ENCODE measurements at places on chromosomes 2 and 18. TPM values are rescaled to one million over a fixed set of nuclear protein-coding genes. Genes with fewer than 3 reads are reported as not detected.

The GCKR gene
- not detected for total RNA-seq

The CIB4 gene
- total RNA-seq, result not detected

The DNAJC5G gene
- total RNA-seq, result not detected

The EPB41L3 gene
- total RNA-seq, result 0.09 TPM

GRCh38 chr2:61645911-61646310 is 107.8 kb upstream of the XPO1 start:
- peak; percentile 48 for ATAC-seq

GRCh38 chr2:102140377-102140776 is 2.2 kb upstream of the IL1R1 start:
- ATAC-seq, result no peak

GRCh38 chr18:9898792-9899549 is 13.2 kb downstream of the TXNDC2 start:
- ATAC-seq, result peak; percentile 92

- no peak for ATAC-seq
Observed at GRCh38 chr2:37568565-37568964, 102.9 kb downstream of the CDC42EP3 start.

GRCh38 chr2:37590119-37590571 is 81.3 kb downstream of the CDC42EP3 start:
- ATAC-seq, result no peak

- ATAC-seq, result no peak
Observed at GRCh38 chr2:138536740-138537139, 35.2 kb downstream of the SPOPL start.

GRCh38 chr2:169205176-169205575 is 135.8 kb downstream of the DHRS9 start:
- ATAC-seq, result no peak

- no peak for ATAC-seq
Observed at GRCh38 chr18:79542876-79543750, 136.5 kb upstream of the CTDP1 start.

DNA sequence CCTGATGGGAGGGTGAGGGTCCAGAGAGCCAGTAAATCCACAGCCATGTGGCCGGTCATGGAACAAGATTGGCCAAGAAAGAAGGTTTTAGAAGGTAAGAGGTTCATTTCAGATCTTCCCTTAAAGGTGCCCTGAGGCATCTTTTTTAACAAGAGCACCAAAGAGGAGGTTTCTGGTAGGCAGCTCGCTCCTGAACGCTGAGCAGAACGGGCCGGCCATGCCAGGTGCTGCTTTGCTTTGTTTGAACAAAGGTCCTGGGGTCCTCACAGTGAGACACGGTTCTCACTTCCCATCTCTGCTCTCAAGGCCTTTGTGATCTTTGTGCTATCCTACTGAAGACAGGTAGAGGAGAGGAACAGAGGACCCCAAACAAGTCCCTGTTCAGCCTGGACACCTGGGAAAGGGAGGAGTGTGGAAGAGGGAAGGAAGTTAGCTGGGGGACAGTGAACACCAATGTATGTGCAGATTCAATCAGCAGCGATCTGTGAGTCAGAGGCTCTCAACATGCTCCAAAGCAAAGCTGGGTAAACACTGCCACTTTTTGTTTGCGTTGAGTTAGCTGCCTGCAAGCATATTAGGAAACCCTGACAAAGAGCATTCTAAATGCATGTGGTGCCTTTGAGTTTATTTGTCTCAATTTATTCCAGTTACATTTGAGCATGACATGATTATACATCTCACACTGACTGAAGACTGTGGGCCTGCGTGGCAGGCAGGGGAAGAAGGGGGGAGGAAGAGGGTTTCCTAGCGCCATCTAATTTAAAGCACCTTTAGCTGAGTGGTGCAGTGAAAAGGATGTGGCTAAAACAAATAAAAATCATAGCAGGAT is 102.4 kb downstream of the ASB1 start:
- no peak for ATAC-seq

DNA sequence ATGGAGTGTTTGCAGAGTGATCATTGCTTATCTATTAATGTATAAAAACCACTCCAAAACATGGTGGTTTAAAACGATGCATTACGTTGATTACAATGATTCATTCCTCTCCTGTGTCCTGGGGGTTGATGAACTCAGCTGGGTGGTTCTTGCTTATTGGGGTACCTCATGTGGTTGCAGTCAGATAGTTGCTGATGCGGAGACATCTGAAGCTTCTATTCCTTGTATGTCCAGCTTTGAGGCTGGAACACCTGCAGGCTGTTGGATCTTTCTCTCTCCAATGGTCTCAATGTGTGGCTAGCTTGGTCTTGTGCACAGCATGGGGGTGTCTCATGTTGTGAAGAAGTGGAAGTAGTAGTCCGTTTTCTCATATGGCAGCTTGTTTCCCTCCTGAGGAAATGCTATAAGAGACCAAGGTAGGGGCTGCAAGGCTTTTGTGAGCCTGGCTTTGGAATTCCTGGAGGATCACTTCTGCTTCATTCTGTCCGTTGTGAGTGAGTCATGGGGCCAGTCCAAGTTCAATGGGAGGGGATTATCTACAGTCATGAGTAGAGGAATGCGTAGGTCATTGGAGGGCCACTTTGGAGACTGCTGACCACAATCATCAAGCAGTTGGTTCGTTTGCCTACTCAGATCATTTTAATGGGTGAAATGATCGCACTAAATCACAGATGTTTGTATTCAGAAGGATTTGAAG is 601.0 kb downstream of the SLC4A3 start:
- no peak for ATAC-seq

- ATAC-seq, result no peak
Observed at GRCh38 chr2:221513232-221513631, 58.9 kb downstream of the EPHA4 start.

DNA sequence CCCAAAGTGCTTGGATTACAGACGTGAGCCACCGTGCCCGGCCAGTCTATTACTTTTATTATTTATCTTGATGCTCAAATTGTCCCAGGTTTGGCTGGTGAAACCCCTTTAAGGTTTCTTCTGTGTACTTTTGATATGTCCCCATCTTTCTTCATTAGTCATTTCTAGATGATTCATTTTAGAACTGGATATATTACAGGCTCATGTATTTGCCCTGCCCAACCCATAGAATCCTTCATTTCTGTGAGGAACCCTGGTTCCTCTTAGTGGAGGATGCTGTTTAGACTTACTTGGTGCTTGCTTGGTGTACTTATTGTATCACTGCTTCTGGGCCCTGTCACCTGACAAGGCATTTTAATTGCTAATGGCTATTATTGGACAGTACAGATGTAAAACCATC is 40.1 kb downstream of the KCMF1 start:
- peak; percentile 77 for ATAC-seq

DNA sequence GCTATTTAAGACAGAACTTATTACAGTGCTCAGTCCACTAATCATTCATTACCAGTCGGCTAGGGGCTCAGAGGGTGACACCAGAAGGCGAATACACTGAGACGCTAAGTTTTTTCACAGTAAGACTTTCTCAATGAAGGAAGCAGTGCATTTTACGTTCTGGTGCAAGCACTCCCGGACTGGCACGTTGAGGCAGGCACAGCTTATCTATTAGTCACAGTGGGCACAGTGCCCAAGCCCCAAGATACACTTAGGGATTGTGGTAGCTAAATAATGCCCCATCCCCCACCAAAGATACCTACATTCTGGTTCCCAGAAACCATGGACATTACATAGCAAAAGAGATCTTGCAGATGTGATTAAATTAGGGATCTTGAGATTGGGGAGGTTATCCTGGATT is 32.6 kb upstream of the BCL11A start:
- no peak for ATAC-seq

All from activated T-helper 17 cell treated with anti-CD3 and anti-CD28 coated beads, Interleukin-2, amount 50 U/mL, for 72 hours (primary cell).